Stimulated activated CD4-positive, alpha-beta T cell treated with anti-CD3 and anti-CD28 coated beads, Interleukin-1b, Interleukin-23, amount 100 ng/mL, for 1 hour (primary cell): ENCODE measurements at places on chromosomes 2 and 18.

DNA sequence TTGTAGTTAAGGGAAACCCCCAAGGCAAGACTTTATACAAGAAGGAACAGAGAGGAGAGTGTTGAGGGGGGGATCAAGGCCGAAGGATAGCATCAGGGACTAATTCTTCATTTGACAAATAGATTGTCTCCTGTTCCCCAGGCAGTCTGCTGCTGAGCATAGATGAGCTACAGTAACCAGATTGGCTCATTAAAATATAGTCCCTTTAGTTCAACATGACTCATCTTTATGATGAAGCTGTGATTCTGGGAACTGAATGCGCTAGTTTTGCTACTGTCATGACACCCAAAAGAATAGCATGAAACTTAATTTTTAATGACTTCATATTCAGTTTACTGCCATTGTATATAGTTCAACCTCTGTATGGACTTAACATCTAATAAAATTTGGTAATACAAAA, 35.5 kb downstream of the TMEFF2 start:
- DNase-seq = no peak

DNA sequence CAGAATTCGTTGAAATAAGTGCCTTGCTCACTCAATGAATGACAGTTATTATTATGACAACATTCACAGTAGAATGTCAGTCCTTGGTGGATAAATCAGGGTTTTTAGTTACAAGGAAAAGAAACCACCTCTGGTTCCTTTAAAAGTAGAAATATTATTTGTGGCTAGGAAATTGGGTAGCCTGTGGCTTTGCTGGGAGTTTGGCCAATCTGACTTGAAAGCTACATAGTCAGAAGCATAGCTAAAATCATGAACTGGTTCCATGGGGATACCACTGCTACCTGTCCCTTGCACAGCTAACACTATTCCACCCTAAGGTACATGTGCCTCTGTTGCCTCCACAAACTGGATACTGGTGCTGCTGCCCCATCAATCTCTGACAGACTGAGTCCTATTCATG, 12.8 kb upstream of the SMCHD1 start:
- no peak for DNase-seq

DNA sequence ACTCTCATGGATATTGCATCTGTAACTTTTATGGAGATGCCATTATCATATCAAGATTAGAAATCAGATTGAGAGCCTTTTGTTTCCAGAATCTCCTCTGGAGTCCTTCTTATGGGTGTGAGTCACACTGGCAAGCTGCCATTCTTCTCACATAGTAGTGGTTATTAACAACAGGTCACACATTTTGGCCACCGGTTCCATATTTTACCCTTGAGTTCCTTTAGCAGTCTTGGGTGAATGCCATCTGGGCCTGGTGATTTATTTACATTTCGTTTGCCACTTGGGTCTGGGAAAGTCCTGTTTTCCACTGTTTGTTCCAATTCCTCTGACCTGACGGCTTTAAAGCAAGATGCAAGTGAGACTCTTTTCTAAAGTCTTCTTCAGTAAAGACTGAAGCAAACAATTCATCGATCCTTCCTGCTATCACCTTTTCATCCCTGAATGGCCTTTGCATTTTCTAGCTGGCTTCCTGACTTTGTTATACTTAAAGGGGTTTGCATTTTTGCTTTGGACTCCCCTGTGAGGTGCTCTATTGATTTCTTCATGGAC, 80.5 kb upstream of the CAVIN2 start:
- DNase-seq = no peak

DNA sequence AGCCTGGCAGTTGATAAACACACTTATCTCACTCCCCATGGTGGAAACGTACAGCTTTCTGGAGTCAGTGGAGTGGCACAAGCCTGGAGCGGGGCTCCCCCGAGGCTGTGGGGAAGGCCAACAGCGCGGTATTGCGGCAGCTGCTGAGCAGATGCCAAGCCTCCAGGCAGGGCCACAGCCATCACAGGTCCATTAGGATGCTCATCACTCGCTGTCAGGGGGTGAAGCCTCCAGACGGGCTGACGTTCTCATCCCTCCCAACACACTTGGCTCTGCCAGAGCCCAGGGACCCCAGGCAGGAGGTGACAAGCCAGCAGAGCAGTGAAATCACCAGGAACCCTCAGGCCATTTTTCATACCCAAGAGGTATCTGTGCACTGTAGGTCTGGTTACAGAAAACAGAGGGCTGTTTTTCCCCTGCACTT, 529.2 kb upstream of the KLHL29 start:
- no peak for DNase-seq
